Activated CD4-positive, alpha-beta T cell treated with anti-CD3 and anti-CD28 coated beads for 1 hour (primary cell): ENCODE measurements at places on chromosomes 6 and 20.

GRCh38 chr20:44028868-44029847, 114.5 kb downstream of the TOX2 start:
- no peak for DNase-seq

- DNase-seq, result no peak
Measured at GRCh38 chr6:41074692-41075436, 2.1 kb downstream of the NFYA start.

DNA sequence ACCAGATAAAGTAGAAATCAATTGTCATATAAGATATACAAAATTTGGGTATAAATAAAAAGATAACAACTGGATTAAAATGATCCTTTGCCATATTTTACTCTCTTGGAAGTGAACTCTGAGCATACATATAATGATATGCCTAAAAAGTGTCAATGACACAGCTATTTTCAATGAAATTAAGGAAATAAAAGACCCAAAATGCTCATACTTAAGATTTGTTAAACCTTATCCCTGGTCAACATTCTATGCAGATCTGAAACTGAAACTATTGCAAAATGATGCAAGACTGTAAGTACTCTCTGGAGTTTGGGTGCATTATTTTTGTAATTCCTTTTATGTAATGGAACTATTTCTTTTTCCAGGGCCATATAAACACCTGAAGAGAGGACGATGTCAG, 119.0 kb upstream of the SGK1 start:
- no peak for DNase-seq

DNA sequence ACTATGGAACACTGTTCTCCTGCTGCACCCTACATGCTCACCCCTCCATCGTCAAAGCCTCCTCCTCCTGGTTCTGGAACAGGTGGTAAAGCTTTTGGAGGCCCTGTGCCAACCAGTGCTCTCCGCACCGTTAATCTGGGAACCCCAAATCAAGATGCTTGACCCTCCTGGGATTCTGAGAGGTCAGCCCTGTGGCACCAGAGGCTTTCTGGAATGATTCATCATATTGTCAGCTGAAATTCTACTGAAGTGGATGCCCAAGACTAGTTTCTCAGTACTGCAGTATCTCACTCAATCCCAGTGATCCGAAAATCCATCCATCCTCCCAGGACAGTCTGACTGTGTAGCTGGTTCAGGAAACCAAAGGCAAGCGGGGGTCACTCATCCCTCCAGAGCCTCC, 92.7 kb downstream of the TRERF1 start:
- no peak for DNase-seq
